ENCODE measurements at places on chromosomes 6 and 20.

GRCh38 chr6:138864343-138864890 is 68.5 kb downstream of the ECT2L start:
- no peak overlapping the region for H3K4me3 ChIP-seq
- no peak overlapping the region for H3K27ac ChIP-seq
- no peaks in the 10 kb centered on the region for H3K36me3 ChIP-seq
- DNase-seq, result no peak
- peaks cover 6% of the 10 kb centered on the region for H3K27me3 ChIP-seq

- H3K27ac ChIP-seq, result no peak overlapping the region
- DNase-seq, result no peak
- H3K27me3 ChIP-seq, result no peaks in the 10 kb centered on the region
- H3K36me3 ChIP-seq, result no peaks in the 10 kb centered on the region
- no peak overlapping the region for H3K4me3 ChIP-seq
- no peaks in the 10 kb centered on the region for H3K4me1 ChIP-seq
Measured at GRCh38 chr6:41974281-41974825, 32.7 kb upstream of the CCND3 start.

DNA sequence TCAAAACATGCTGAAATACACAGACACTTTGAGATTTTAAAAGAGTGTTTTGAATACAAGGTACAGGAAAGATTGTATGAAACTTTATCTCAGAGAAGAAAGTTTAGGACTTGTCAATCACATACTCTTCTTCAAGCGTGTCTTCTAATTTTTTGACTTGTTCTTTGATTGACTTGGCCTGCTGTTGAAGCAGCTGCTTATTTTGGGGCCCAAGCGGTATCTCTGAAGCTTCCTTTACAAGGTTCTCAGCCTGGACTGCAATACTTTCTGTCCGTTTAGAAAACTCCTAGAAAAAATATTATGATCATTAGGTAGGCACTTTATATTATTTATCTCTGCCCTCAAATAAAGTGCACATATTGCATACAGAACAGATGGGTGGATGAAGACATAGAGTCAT is 201.3 kb downstream of the SYNE1 start:
- H3K27me3 ChIP-seq, result peaks cover 11% of the 10 kb centered on the region
- no peak overlapping the region for H3K27ac ChIP-seq
- H3K4me3 ChIP-seq, result no peak overlapping the region

DNA sequence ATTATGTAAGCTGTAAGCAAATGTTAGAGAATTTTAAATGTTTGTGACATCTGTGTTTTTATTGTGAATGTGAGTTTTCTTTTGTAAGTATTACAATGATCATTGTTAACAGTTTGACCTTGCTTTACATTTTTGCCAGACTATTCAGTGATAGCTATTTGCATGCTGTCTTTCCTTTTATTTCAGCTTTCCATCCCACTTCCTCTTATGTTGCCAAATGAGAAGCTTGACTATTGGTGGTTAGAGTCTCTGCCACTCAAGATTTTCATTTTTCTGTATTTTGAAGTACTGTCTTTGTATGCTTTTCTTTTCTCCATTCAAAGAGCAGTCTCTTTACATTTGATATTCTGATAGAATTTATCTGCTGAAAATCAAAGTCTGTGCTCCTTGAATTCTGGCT is 104.1 kb downstream of the PRIM2 start:
- H3K27ac ChIP-seq, result no peak overlapping the region
- no peak for DNase-seq
- H3K4me3 ChIP-seq, result no peak overlapping the region
- no peaks in the 10 kb centered on the region for H3K27me3 ChIP-seq

DNA sequence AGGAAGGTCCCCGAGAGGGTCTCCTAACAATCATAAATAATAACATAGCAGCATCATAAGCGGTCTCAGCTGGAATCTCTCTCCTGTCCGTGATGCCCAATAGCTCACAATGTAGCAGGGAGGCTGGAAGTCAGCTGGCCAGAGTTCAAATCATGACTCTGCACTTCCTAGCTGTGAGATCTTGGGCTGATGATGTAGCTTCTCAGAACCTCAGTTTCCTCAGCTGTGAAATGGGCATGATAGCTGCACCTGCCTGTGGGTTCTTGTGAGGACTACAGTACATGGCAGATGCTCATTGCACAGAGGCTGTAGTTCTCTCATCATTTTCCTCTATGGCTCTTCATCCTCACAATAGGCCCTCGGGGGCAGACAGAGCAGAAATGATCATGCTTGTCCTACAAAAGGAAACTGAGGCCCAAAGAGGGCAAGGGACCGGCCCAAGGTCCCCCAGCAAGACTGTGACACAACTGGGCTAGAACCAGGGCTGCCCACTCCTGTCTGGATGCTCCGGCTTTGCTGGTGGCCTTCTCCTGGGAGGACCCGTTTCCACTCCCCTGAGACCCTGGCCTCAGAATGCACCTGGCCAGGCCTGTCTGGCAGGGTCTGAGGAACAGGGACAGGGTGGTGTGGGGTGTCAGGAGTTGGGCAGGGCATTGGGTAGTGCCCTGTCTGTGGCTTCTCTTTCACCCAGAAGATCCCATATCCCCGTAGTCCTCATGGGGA is 17.7 kb downstream of the SLC12A5 start:
- H3K4me3 ChIP-seq, result no peak overlapping the region
- H3K36me3 ChIP-seq, result no peaks in the 10 kb centered on the region
- no peak for DNase-seq
- no peak overlapping the region for H3K27ac ChIP-seq

Measured in nephron progenitor cell (in vitro differentiated cells).